ENCODE measurements at places on chromosomes 5 and 9.

DNA sequence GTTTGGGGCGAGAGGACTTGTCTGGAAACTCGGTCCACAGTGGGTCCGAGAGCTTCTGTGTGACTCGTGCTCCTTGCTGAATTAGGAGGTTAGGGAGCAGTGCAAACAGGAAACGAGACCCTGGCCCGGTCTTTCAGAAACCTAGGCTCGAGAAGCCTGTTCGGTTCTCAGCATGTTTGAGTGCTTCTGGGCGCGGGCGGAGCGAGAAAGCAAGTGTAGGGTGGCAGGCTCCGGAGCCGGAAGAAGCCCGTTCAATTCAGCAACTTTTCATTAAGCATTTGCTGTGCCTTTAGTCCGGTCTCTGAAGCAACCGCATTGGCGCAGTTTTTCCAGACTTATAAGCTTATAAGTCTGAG is 547 bp downstream of the CLTA start:
- DNase-seq, result peak; percentile 37

GRCh38 chr9:121679901-121680635 is 28.6 kb downstream of the DAB2IP start:
- no peak for DNase-seq

DNA sequence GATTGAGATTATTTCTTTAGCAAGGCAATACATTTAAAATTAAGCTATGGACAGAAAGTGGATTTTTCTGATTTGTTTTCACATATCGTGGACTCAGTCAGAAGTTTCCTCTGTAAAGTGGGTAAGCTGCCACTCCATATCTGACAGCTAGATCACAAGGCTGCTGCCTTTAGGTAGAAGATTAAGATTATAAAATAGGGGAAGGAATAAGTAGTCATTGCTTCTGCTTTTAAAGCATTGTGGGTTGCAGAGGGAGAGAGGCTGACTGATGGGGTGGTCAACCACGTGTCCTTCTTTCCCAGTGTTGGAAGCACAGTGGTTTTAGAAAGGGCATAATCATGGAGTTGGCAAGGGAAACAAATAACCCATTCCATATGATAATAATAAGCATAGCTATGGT is 74.3 kb upstream of the MOCS2 start:
- DNase-seq, result no peak

GRCh38 chr9:17222932-17223331 is 88.1 kb downstream of the CNTLN start:
- DNase-seq, result no peak

GRCh38 chr9:136660971-136661550 is 1.7 kb upstream of the EGFL7 start:
- no peak for DNase-seq

- peak; percentile 70 for DNase-seq
These were observed 6.9 kb upstream of the SLC12A7 start for GRCh38 chr5:1118738-1119137.

- DNase-seq, result no peak
These were observed 45.6 kb downstream of the DAPK1 start for GRCh38 chr9:87543251-87543650.

GRCh38 chr9:78714576-78714975 is 417.7 kb downstream of the PSAT1 start:
- DNase-seq, result no peak

- no peak for DNase-seq
These were observed 34.9 kb upstream of the LECT2 start for GRCh38 chr5:135989686-135990085.

- peak; percentile 68 for DNase-seq
These were observed 27.5 kb downstream of the SREK1 start for GRCh38 chr5:66171349-66172344.

DNA sequence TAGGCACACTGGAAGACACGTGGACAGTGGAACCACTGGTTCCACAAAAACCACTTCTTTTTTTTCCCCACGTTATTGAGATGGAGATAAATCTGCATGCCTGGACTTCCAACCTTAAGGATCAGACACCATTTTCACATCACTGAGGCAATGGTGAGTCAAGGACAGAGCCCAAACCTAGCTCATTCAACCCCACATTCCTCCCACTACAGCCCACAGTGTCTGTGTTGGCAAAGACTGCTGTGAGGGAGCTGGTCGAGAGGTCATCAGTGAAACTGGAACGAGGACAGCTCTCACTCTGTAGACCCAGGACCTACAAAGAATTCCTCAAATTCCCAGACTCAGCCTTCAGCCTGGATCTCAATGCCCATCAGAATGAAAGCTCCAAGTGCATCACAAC is 74.8 kb downstream of the ABCA1 start:
- no peak for DNase-seq

- no peak for DNase-seq
These were observed 201.6 kb downstream of the GOLPH3 start for GRCh38 chr5:31972558-31972957.

- peak; percentile 5 for DNase-seq
These were observed 167.9 kb downstream of the HTR1A start for GRCh38 chr5:63794296-63794695.

- peak; percentile 24 for DNase-seq
These were observed 849 bp upstream of the IFT74 start for GRCh38 chr9:26955222-26955903.

GRCh38 chr5:88391116-88391515 is 122.5 kb upstream of the TMEM161B start:
- no peak for DNase-seq

DNA sequence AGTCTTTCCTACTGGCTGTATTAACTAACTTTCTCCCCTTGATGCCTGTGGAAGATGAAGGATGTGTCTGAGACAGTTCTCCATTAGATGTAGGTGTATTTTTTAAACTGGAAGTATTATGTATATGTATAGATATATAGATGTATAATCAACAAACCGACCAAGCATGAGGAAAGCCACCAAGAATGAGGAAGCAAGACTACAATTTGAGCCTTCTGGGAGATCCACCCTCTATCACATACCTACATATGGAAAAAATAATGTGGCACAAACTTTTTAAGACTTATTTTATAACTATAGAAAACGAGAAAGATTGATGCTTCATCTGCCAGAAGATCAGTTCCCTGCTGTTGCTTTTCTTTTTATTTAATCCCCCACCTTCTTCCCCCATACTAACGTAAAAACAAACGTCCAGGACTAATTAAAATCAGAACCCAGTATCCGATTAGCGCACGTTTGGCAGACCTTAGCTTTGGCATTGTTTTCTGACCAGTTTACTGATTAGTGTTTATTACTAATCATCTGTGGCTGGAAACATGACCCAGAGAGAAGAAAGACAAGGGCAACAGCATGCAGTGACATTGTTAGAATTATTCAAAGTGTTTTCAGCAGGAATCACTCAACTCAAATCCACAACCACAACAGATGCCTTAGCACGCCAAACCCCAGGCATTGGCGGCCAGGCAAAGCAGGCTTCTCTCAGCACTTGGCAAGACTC is 490.2 kb downstream of the EBF1 start:
- peak; percentile 20 for DNase-seq

- DNase-seq, result peak; percentile 65
These were observed 222.6 kb downstream of the ROR2 start for GRCh38 chr9:91727316-91727861.

DNA sequence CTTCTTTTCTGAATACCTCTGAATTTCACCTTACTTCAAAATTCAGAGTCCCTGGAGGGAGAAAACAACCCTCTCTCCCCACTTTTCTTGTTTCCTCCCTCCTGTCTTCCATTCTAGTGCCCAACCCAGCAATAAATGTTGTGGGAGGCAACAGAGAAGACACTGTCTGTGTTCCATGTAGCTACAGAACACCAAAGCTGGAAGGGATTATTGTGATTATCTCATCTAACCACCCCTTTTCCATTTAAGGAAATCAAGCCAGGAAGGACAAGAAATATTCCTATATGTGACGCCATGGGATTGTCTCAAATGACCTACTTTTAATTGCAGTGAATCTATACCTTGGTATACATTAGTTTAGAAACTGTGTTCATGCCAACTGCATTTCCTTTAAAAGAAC is 476.6 kb upstream of the TNC start:
- DNase-seq, result no peak

GRCh38 chr9:385818-386398 is 171.2 kb downstream of the DOCK8 start:
- peak; percentile 86 for DNase-seq

DNA sequence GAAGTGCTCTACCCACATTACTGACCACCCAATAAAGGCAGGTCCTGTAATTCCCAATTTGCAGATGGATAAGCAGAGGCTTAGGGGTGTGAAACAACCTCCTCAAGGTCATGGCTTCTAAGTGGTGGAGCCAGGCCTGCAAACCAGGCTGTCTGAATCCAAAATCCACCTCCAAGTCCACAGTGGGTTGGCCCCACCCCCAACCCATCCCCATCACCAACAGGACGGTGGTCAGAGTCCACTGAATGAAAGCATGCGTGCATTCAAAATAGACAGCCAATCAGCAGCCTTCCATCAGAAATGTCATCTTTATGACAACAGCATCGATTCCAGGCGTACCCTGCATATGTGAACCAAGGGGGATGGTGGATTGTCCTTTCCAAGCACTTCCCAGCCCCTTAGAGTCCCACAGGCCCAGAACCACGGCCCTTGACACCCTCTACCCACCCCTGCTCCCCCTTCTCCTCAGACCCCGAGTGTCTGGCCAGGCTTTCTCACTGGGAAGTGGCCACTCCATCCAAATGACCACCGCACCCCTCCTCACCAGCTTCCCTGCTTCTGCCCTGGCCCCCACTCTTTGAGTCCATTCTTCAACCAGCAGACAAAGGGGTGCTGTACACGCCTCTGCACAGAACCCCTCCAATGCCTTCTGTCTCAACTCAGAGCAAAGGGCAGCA is 133.1 kb downstream of the KCNIP1 start:
- DNase-seq, result no peak

Data from tongue (tissue), 3 donors.